ENCODE measurements at places on chromosomes 13 and 19. TPM values are rescaled to one million over a fixed set of nuclear protein-coding genes. Genes with fewer than 3 reads are reported as not detected.

Gene GIPC3
- not detected for polyA plus RNA-seq

Gene ZNF528
- polyA plus RNA-seq, result 19.2 TPM

DNA sequence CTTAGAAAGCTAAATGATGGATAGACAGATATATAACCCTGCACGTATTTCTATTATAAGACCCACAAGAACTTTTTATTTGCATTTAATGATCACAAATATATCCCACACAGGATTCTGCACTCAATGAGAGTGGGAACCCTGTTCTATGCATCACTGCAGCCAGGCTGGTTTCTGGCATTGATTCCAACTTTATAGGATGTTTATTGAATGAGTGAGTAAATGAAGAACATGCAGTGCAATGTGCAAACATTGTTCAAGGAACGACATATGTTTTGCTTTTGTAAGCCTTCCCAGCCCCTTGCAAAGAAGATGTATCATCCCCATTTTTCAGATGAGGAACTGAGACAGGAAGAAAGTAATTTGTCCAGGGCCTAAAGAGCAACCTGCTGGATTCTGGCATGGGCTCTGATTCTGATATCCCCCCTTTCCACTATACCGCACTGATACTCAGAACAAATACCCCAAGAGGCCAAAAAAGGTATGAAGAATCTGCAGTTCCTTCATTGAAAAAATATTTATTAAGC lies 246.3 kb downstream of the LACC1 start:
- no peaks in the 10 kb centered on the region for H3K36me3 ChIP-seq
- no peak overlapping the region for H3K27ac ChIP-seq
- H3K27me3 ChIP-seq, result no peaks in the 10 kb centered on the region
- H3K4me3 ChIP-seq, result no peak overlapping the region
- no peak for DNase-seq

DNA sequence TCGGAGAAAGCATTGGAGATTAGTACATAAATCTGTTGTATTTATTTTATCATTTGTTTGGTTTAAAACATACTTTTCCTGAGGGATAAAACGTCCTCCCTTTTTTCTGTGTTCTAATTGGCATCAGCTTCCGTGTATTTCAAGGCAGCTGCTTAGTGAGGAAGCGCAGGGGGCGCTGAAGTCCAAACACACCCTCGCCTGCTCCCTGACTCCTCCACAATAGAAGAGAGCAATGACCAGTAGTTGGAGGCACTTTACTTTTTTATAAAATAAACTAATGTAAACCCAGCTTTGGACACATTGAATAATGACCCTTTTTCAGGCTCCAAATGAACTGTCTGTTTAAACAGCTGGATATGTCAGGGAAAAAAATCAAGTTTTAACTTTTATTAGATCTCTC lies 79.9 kb downstream of the RNASEH2B start:
- no peak overlapping the region for H3K27ac ChIP-seq
- no peaks in the 10 kb centered on the region for H3K36me3 ChIP-seq
- H3K27me3 ChIP-seq, result peaks cover 4% of the 10 kb centered on the region
- no peak overlapping the region for H3K4me3 ChIP-seq

- H3K4me1 ChIP-seq, result peaks cover 24% of the 10 kb centered on the region
- H3K4me3 ChIP-seq, result peak within 1 kb of the TSS; percentile 91
- peak within 1 kb of the TSS; percentile 82 for H3K27ac ChIP-seq
Measured at GRCh38 chr19:3365836-3366752, at the start of gene NFIC. Gene NFIC, plus strand, starts transcription at chr19:3366583. Its CDS starts 54 bp downstream, at chr19:3366637.

Gene ZNF578
- polyA plus RNA-seq, result 1.3 TPM

GRCh38 chr13:28654276-28654675 lies 4.7 kb upstream of the POMP start:
- no peaks in the 10 kb centered on the region for H3K27me3 ChIP-seq
- H3K27ac ChIP-seq, result peak overlapping the region; percentile 65
- H3K4me3 ChIP-seq, result no peak overlapping the region
- peak; percentile 45 for DNase-seq
- no peaks in the 10 kb centered on the region for H3K36me3 ChIP-seq

DNA sequence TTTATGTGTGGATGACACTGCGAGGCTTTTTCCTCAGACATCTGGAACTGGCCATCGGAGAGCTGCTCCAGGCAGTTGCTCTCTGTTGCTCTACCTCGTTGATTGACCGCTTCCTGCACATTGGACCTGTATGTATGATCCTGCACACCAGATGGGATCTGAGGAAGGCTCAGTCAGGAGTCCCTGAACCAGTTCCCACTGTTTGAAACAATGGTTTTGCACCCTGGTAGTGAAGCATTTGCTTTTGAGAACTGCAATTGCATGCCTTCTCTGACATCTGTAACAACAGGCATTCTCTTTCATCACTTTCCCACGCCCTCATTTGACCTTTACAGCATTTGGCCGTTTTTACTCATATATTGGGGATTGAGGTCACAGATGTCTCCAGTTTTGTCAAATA lies 61.1 kb upstream of the NPAS1 start:
- no peaks in the 10 kb centered on the region for H3K27me3 ChIP-seq
- peak overlapping the region; percentile 71 for H3K27ac ChIP-seq
- H3K36me3 ChIP-seq, result no peaks in the 10 kb centered on the region
- H3K4me1 ChIP-seq, result peaks cover 42% of the 10 kb centered on the region
- DNase-seq, result peak; percentile 72

DNA sequence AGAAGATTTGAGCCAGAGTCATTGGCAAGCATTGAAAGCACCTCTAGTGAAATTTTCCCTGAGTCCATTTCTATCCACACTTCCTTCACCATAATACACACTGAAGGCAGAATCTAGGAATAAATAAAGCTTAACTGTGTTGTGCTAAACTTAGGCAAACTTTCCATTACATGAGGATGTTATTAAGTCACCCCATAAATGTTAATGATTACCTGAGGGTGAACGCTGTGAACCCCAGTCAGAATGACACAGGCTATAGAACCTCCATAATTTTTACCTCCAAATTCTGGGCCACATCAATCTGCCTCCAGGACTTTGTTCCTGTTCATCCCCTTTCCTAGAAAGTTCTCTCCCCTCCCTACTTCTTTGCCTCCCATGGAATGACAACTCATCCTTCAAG lies 71.0 kb downstream of the RAP2A start:
- H3K36me3 ChIP-seq, result no peaks in the 10 kb centered on the region
- H3K27ac ChIP-seq, result no peak overlapping the region
- no peaks in the 10 kb centered on the region for H3K4me1 ChIP-seq
- DNase-seq, result no peak
- H3K4me3 ChIP-seq, result no peak overlapping the region

GRCh38 chr19:2495130-2495641 lies 19.3 kb downstream of the GADD45B start:
- H3K36me3 ChIP-seq, result no peaks in the 10 kb centered on the region
- DNase-seq, result peak; percentile 95
- peaks cover 24% of the 10 kb centered on the region for H3K4me1 ChIP-seq
- peak overlapping the region; percentile 69 for H3K4me3 ChIP-seq

- H3K4me3 ChIP-seq, result no peak overlapping the region
- H3K4me1 ChIP-seq, result no peaks in the 10 kb centered on the region
- H3K27ac ChIP-seq, result no peak overlapping the region
- no peaks in the 10 kb centered on the region for H3K27me3 ChIP-seq
- H3K36me3 ChIP-seq, result no peaks in the 10 kb centered on the region
Measured at GRCh38 chr13:100543872-100544602, 44.6 kb downstream of the GGACT start.

DNA sequence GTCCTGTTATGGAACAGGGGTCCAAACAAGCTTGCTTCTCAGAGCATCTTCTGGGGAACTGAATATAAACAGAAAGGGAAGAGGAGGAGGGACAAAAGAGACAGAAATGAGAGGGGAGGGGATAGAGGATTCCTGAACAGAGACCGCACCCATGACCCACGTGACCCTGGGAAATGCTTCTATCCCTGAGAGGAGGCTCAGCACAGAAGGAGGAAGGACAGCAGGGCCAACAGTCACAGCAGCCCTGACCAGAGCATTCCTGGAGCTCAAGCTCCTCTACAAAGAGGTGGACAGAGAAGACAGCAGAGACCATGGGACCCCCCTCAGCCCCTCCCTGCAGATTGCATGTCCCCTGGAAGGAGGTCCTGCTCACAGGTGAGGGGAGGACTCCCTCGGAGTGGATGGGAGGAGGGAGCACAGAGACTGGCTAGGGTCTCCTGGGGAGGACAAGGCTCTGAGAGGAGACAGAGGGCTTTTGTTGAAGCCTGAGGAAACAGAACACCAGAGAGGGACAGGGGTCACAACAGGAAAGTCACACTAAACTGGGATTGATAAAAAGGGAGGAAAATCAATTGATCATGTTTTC lies at the start of gene CEACAM6:
Gene CEACAM6, plus strand, starts transcription at position 203 of the 586 bp plus-strand sequence. Its CDS starts 109 bp downstream, at position 312.
- no peak within 1 kb of the TSS for H3K4me3 ChIP-seq
- H3K36me3 ChIP-seq, result no peaks in the 10 kb centered on the region
- H3K27me3 ChIP-seq, result peaks cover 26% of the 10 kb centered on the region
- no peak within 1 kb of the TSS for H3K27ac ChIP-seq
- DNase-seq, result no peak

Gene EVI5L
- 8.4 TPM for polyA plus RNA-seq

Gene AP1M2
- polyA plus RNA-seq, result not detected

Gene PDE4C
- polyA plus RNA-seq, result 0.40 TPM

Gene KCNRG
- polyA plus RNA-seq, result 0.30 TPM

Gene PSG2
- 5.7 TPM for polyA plus RNA-seq

Gene CCDC97
- 11.4 TPM for polyA plus RNA-seq

Gene ADAT3
- polyA plus RNA-seq, result 2.4 TPM

DNA sequence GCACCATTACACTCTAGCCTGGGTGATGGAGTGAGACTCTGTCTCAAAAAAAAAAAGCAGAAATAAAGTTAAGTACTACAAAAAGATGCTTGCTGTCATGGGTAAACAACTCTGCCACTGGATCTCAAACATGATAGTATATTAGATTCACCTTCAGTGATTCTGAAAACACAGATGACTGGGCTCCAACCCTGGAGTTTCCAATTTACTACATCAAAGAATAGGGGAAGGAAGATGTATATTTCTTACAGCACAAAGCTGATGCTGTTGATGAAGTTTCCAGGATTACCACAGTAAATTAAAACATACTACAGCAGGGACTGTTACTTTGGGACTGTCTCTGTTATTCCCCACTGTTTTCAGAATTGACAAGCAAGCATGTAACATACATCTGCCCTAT lies 5.2 kb downstream of the ZNF561 start:
- 0 out of 2 replicates have a peak, but pooled peaks cover 6% of the 10 kb centered on the region for H3K4me1 ChIP-seq
- H3K27me3 ChIP-seq, result no peaks in the 10 kb centered on the region
- peaks cover 72% of the 10 kb centered on the region for H3K36me3 ChIP-seq
- H3K27ac ChIP-seq, result no peak overlapping the region
- no peak overlapping the region for H3K4me3 ChIP-seq

Gene ZNF93
- polyA plus RNA-seq, result 4.5 TPM

- peak overlapping the region; percentile 48 for H3K4me3 ChIP-seq
- peak overlapping the region; percentile 63 for H3K27ac ChIP-seq
- peaks cover 26% of the 10 kb centered on the region for H3K4me1 ChIP-seq
- peak; percentile 76 for DNase-seq
- H3K36me3 ChIP-seq, result no peaks in the 10 kb centered on the region
Measured at GRCh38 chr13:48750588-48751383, 97.1 kb downstream of the CYSLTR2 start.

GRCh38 chr19:28493884-28494283 lies 719.1 kb downstream of the UQCRFS1 start:
- no peak for DNase-seq
- H3K27me3 ChIP-seq, result no peaks in the 10 kb centered on the region
- H3K27ac ChIP-seq, result no peak overlapping the region
- no peaks in the 10 kb centered on the region for H3K36me3 ChIP-seq

DNA sequence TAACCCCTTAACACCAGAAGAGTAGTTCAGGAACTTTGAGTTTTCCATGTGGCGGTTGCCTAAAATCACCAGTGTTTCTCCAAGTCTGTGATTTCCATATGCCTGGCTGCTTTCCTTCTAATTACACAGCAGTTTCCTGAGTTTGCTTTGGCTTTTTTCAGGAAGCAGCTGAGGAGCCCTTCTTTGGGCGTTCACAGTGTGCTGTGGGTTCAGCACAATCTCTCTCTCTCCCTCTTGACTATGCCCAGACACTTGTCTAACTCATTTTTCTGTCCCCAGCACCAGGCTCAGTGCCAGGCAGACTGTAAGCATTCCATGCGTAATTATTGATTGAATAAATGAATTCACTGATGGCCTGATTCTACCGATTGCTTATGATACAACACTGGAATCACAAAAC lies 19.7 kb downstream of the SCEL start:
- H3K27me3 ChIP-seq, result no peaks in the 10 kb centered on the region
- no peak overlapping the region for H3K4me3 ChIP-seq
- no peak for DNase-seq
- no peaks in the 10 kb centered on the region for H3K36me3 ChIP-seq

GRCh38 chr19:4589579-4590410 lies 30.3 kb upstream of the SEMA6B start:
- H3K4me3 ChIP-seq, result no peak overlapping the region
- H3K27ac ChIP-seq, result no peak overlapping the region
- no peaks in the 10 kb centered on the region for H3K4me1 ChIP-seq
- DNase-seq, result no peak
- peaks cover 23% of the 10 kb centered on the region for H3K27me3 ChIP-seq
- no peaks in the 10 kb centered on the region for H3K36me3 ChIP-seq

GRCh38 chr13:78409172-78409571 lies 194.2 kb downstream of the POU4F1 start:
- H3K27ac ChIP-seq, result no peak overlapping the region
- H3K36me3 ChIP-seq, result no peaks in the 10 kb centered on the region

Gene DLL3
- polyA plus RNA-seq, result 1.2 TPM

Gene CEBPA
- not detected for polyA plus RNA-seq

Gene DCT
- polyA plus RNA-seq, result not detected

Gene PNMA8B
- 0.13 TPM for polyA plus RNA-seq

DNA sequence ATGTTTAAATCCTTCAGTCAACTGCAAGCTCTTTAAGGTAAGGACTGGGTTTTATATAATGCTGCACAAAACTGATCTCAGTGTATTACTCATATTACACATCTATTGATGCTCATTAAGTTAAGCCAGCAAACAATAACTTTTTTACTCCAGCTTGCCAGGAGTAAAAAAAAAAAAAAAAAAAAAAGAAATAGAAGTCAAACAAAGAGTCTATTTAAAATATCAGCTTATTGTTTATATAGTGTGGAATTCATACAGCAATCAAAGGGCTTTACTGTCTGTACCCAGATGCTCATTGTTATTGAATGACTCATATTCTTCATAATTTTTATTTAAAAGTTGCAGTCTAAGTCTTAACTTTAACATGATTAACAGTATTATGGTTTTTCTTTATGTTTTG lies 21.8 kb upstream of the KBTBD7 start:
- no peaks in the 10 kb centered on the region for H3K27me3 ChIP-seq
- peak; percentile 40 for DNase-seq
- H3K36me3 ChIP-seq, result no peaks in the 10 kb centered on the region
- no peak overlapping the region for H3K4me3 ChIP-seq

GRCh38 chr19:18883526-18884304 lies 12.2 kb downstream of the CERS1 start:
- no peaks in the 10 kb centered on the region for H3K36me3 ChIP-seq
- H3K27me3 ChIP-seq, result no peaks in the 10 kb centered on the region
- no peak for DNase-seq
- H3K27ac ChIP-seq, result no peak overlapping the region
- no peaks in the 10 kb centered on the region for H3K4me1 ChIP-seq
- H3K4me3 ChIP-seq, result no peak overlapping the region

Gene APLP1
- polyA plus RNA-seq, result 16.8 TPM

DNA sequence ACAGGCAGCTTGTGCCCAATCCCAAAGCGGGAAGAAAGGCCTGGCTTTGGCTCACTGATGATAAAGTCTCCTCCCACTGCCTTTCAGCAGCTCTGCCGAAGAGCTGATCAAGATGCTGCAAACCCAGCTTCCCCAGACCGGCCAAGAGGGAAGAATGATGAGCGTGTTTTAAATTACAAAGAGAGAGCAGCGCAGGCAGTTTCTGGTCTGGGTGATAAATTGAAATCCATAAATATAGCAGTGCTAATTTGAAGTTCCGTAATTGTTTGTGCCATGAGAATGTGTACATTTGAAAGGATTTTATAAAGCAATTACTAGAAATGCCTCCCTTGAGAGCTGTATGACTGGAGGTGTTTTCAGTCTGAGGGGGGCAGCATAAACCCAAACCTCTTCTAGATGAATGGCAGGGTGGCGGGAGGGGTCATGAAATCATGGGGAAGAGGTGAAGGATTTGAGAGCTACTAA lies 171.8 kb downstream of the STK24 start:
- H3K27me3 ChIP-seq, result no peaks in the 10 kb centered on the region
- H3K27ac ChIP-seq, result no peak overlapping the region
- H3K4me3 ChIP-seq, result no peak overlapping the region
- 0 out of 2 replicates have a peak, but pooled peaks cover 6% of the 10 kb centered on the region for H3K36me3 ChIP-seq

All from GM23248 (cell line).